ENCODE measurements at places on chromosomes 12 and 14. TPM values are rescaled to one million over a fixed set of nuclear protein-coding genes. Genes with fewer than 3 reads are reported as not detected.

The FAM90A1 gene
- 0.33 TPM for total RNA-seq

The TEAD4 gene
- total RNA-seq, result 7.4 TPM

The SLC25A47 gene
- under 0.01 TPM for total RNA-seq

The ACSM4 gene
- total RNA-seq, result not detected

The CLEC4A gene
- total RNA-seq, result 0.33 TPM

The MUCL1 gene
- not detected for total RNA-seq

The BTBD6 gene
- total RNA-seq, result 39.5 TPM

The AKAP5 gene
- 0.17 TPM for total RNA-seq

The CCDC175 gene
- not detected for total RNA-seq

The TAS2R20 gene
- total RNA-seq, result 2.1 TPM

The IL31 gene
- not detected for total RNA-seq

The LRIG3 gene
- total RNA-seq, result 65.7 TPM

The FAR2 gene
- 5.4 TPM for total RNA-seq

The WSCD2 gene
- total RNA-seq, result under 0.01 TPM

The KERA gene
- total RNA-seq, result not detected

The AQP2 gene
- total RNA-seq, result not detected

The MMP19 gene
- total RNA-seq, result 7.1 TPM

The TAS2R9 gene
- total RNA-seq, result not detected

The SMIM41 gene
- 2.0 TPM for total RNA-seq

The ANKRD9 gene
- 22.0 TPM for total RNA-seq

The DGLUCY gene
- total RNA-seq, result 41.9 TPM

The CPNE6 gene
- total RNA-seq, result not detected

The SLCO1B1 gene
- not detected for total RNA-seq

The TBC1D30 gene
- 0.26 TPM for total RNA-seq

The SIX1 gene
- 1.8 TPM for total RNA-seq

The SLC7A8 gene
- 5.1 TPM for total RNA-seq

The BCL2L2 gene
- 17.2 TPM for total RNA-seq

The ANKS1B gene
- 0.51 TPM for total RNA-seq

The SPTLC2 gene
- total RNA-seq, result 16.9 TPM

The CIROP gene
- total RNA-seq, result 1.0 TPM

The LAG3 gene
- total RNA-seq, result 0.26 TPM

The KRT81 gene
- total RNA-seq, result not detected

The CD4 gene
- 14.4 TPM for total RNA-seq

The NUAK1 gene
- 4.6 TPM for total RNA-seq

The FERMT2 gene
- 128 TPM for total RNA-seq

The C14orf132 gene
- total RNA-seq, result 48.6 TPM

The FGD4 gene
- 2.3 TPM for total RNA-seq

The EIF5 gene
- total RNA-seq, result 185 TPM

The WIF1 gene
- total RNA-seq, result not detected

The PGF gene
- 7.6 TPM for total RNA-seq

The RBP5 gene
- 0.26 TPM for total RNA-seq

The P2RX7 gene
- total RNA-seq, result 16.7 TPM

The RNF212B gene
- not detected for total RNA-seq

The CHGA gene
- not detected for total RNA-seq

The DDX47 gene
- total RNA-seq, result 41.9 TPM

The SLC6A15 gene
- total RNA-seq, result 0.99 TPM

The RAD51AP1 gene
- total RNA-seq, result 4.1 TPM

The MSI1 gene
- total RNA-seq, result under 0.01 TPM

The TSHR gene
- not detected for total RNA-seq

The JAG2 gene
- total RNA-seq, result 1.8 TPM

The OR6C2 gene
- total RNA-seq, result not detected

The RNASE4 gene
- 20.0 TPM for total RNA-seq

The ZDHHC22 gene
- not detected for total RNA-seq

All from fibroblast of lung (primary cell).